Fibroblast of pulmonary artery (primary cell): ENCODE measurements at places on chromosomes 6 and 20.
A peak's percentile ranks its signal among the peaks of the same experiment; 100 is the strongest.

- DNase-seq = peak; percentile 70
Observed at GRCh38 chr6:44104481-44105021, 22.7 kb downstream of the MRPL14 start.

- no peak for DNase-seq
Observed at GRCh38 chr6:34517966-34518365, 38.2 kb downstream of the SPDEF start.

- peak; percentile 96 for DNase-seq
Observed at GRCh38 chr6:140857739-140858380, 1274.9 kb upstream of the GJE1 start.

- DNase-seq = no peak
Observed at GRCh38 chr6:151051164-151051563, 185.7 kb downstream of the MTHFD1L start.
